ENCODE measurements at places on chromosomes 3 and 15.

DNA sequence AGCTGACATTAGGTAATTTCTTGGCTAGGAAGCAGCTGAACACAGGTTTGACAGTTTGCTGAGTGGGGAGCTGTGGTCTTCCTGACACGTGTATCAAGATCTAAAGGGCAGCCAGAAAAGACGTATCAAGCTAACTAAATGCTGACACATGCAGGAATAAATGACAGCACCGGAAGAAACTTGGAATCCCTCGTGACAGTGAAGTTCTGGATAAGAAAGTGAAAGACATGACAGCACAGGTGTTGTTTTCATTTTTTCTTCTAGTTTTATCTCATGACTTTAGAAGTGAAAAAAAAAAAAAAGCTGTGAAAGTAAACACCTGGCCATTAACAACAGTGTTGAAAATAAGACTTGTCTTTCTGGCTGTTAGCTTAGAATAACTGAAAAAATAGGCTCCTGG is 48.7 kb downstream of the FGF7 start:
- DNase-seq = no peak

GRCh38 chr3:126501054-126501453 is 16.5 kb downstream of the UROC1 start:
- DNase-seq = no peak

DNA sequence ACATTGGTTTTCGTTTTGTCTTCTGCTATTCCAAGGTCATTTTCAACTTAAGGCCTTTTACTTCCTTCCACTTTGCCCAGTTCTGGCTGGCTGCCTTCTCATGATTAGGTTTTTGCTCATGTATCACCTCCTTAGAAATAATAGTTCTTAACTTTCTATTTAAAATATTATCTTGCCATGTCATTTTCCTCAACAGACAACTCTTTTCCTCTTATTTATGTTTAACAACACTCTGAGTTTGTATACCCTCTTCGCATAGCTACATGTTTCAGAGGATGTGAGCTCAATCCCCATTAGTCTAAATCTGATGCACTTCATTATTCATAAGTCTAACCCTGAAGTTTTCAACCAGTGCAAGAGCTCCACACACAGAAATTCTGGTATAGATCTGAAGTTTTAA is 299.1 kb downstream of the BCHE start:
- DNase-seq = no peak

GRCh38 chr3:126026277-126026751 is 57.3 kb downstream of the ROPN1B start:
- DNase-seq = peak; percentile 82

- DNase-seq = no peak
These were observed 439.4 kb upstream of the RBMS3 start for GRCh38 chr3:28841441-28841840.

- peak; percentile 19 for DNase-seq
These were observed 52.4 kb upstream of the BLM start for GRCh38 chr15:90664650-90665287.

- DNase-seq = no peak
These were observed 65.6 kb upstream of the CFAP161 start for GRCh38 chr15:81068516-81068915.

- no peak for DNase-seq
These were observed 181.0 kb downstream of the ATG7 start for GRCh38 chr3:11452885-11453847.

DNA sequence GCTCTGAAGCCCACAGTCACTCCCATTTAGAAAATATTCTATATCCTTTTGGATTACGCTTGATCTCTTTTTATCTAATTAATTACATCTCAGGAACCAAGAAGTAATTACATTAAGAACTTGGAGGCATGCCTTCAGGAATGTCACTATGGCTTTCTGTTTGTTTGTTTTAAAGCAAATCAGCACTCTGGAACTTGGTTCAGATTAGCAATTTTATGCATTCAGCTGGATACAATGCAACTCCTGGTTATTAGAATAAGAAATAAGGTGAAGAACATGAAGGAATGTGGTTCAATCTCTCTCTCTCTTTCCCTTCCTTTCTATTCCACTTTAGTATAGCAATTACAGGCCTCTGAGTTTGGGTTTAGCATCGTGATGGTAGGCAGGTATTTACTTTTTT is 235.8 kb downstream of the FHIT start:
- no peak for DNase-seq

- DNase-seq = no peak
These were observed 91.5 kb upstream of the FAM174B start for GRCh38 chr15:92747047-92747446.

DNA sequence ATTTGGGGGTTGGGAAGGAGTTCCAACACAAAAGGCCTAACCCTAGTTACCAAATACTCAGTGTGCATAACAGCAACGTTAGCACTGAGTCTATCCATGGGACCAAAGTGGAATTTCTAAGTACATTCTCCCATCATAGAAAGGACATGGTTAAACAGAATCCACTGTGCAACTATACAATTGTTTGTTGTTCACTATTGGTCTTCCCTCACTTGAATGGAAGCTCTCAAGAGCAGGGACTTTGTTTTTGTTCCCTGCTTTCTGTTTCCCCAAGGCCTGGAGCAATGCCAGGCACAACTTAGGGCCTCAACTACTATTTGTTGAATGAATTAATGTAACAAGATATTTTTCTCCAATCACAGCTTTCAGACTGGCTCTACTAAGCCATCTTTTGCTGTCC is 25.6 kb downstream of the COL8A1 start:
- no peak for DNase-seq

GRCh38 chr15:47794252-47794914 is 77.1 kb downstream of the SEMA6D start:
- DNase-seq = no peak

DNA sequence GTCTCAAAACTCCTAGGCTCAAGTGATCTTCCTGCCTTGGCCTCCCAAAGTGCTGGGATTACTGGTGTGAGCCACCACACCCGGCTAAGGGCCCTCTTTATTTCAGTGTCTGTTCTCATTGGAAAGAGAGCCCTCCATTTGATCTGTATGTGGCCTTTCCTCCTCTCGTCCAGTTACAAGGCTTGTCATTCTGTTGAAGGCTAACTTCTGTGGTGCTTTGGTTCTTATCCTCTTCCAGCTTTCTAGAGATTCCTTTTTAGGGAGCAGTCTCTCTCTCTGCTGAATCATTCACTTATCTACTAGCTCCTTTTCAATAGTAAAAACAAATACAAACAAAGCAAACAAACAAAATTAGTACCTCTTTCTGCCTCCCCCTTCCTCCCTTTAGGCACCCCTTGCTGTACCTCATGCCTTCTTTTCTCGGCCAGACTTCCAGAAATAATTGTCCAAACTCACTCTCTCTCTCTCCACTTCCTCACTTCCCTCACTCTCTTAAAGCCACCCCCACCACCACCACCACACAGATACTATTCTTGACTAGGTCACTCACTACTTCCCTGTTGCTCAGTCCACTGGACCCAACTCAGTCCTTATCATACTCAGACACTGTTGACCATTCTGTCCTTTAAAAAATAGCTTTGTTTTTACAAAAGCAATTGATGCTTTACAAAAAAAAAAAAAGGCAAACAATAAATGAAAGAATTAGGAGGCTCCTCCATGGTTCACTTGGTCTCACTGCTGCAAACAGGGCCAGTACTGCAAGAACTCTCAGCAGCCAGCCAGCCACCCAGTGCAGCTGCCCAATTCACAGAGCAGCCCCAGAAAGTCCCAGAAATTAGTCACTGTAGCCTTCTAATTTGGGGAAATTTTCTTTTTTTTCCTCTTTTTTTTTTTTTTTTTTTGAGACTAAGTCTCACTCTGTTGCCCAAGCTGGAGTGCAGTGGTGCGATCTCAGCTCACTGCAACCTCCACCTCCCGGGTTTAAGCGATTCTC is 31.7 kb upstream of the RAB11A start:
- DNase-seq = no peak

GRCh38 chr15:82158811-82159210 is 103.7 kb downstream of the EFL1 start:
- no peak for DNase-seq

DNA sequence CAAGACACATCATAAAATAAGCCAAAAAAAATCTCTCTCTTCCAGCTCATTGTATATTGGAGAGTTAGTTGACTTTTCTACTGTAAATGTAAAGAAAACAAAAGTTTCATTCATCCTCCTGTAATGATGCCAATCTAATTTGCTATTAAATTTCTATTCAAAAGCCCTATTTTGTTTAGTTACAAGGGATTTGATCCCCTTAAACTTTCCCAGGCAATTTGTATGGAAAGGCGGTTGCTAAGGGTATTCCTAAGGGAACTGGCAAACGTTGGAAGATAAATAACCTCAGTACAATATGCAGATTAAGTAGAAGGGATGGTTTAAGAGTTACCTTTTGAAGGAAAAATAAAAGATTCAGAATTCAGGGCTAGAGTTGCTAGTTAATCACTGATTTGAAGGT is 352.7 kb downstream of the TIGIT start:
- DNase-seq = no peak

DNA sequence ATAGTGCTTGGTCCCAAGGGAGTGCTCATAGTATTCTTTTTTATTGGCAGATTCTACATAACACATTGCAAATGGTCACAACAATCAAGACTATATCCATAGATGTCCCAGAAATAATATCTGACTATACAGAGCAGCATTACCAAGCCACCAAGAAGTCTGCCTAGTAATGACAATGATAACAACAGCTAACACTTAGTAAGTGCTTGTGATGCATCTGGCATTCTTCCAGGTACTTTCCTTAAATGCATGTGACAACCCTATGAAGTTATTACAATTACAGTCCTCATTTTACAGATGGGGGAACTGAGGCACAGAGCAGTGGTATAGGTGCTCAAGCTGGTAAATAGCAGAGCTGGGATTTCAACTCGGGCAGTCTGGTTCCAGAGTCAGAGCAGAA is 49.6 kb upstream of the ICE2 start:
- no peak for DNase-seq

DNA sequence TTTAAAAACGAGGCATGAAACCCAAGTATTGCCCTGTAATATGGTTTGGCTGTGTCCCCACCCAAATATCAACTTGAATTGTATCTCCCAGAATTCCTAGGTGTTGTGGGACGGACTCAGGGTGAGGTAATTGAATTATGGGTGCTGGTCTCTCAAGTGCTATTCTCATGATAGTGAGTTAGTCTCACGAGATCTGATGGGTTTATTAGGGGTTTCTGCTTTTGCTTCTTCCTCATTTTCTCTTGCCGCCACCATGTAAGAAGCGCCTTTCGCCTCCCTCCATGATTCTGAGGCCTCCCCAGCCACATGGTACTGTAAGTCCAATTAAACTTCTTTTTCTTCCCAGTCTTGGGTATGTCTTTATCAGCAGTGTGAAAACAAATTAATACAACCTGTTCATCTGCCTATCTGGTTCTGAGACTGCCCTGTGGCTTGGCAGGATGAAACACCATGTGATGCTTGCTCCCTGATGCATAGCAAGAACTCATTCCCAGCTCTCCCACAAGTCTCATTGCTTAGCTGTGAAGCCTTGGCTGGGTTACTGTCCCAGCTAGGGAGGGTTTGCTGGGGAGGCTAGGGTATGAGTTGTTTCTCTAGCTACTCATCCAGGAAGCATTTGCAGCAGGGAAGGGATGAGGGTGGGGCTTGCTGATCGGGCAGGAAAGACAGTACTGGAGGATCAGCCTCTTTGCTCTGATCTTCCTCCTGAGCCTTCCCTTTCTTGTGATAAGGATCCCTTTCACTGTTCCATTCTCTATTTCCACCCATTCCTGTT is 3.7 kb upstream of the SQOR start:
- DNase-seq = no peak

DNA sequence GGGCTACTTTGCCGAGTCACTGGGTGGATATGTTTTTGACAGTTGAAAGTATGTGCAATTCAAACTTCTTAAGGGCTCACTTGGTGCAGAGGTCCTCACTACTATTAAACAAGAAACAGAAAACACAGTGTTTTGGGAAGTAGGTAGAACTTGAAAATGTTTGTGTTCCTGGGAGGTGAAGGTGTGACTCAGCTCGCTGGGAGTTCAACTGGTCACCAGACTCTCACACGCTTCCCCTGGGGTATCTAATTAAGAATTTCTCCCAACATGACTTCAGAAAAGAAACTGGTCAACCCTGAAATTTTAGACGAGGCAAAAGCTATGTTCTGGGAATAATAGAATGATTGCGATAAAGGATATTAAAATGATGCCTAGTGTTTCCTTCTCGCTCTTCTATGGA is 1039.8 kb upstream of the SEMA6D start:
- DNase-seq = no peak

Measured in Peyer's patch (tissue), 4 donors.